ENCODE measurements at places on chromosomes 11 and 22.

DNA sequence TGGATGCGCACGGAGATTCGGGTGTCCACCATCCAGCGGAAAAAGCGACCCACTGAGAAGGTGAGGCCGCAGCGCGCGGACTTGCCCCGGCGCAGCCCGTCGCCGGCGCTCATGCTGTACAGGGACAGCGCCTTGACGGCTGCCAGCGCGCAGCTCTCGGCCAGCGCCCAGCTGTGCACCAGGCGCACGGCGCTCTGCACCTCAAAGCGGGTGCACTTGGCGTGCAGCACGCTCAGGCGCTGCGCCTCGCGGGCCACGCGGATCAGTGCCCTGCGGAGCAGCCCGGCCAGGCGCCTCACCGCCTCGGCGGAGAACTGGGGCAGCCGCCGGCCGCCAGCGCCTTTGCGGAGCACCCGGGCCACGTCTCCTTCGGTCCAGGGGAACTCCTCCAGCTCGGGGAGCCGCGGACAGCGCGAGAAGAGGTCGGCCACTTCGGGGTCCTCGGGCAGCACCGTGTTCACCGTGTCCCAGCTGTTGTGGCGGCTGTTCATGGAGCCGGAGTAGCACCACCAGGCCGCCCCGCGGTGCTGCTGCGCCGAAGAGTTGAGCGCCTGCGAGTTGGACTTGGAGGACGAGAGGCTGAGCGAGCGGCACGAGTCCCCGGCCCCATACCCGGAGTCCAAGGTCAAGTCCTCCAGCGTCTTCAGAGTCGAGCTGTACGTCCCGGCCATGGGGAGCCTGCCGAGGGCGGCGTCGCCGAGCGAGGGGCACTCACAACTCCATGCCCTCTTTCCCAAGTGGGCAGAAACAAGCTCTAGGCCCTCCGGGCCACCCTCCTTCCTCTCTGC is 703 bp downstream of the ABTB2 start:
- DNase-seq: no peak

GRCh38 chr22:24146194-24146616 is 35.1 kb upstream of the SUSD2 start:
- no peak for DNase-seq

- no peak for DNase-seq
These were observed 5.9 kb downstream of the YWHAH start for GRCh38 chr22:31950226-31950625.

DNA sequence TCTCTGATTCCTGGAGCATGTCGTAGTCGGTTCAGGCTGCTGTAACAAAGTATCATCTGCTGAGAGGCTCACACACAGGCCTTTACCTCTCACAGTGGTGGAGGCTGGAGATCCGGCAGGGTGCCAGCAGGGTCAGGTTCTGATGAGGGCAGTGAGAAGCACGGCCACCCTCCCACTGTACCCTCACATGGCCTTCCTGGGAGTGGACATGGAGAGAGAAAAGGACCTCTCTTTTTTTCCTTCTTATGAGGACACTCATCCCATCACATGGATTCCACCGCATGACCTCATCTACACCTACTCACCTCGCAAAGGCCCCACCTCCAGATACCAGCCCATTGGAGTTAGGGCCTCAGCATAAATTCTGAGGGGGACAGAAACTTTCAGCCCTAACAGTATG is 99.5 kb downstream of the BCR start:
- DNase-seq: no peak

GRCh38 chr22:37101311-37102066 is 8.0 kb downstream of the TMPRSS6 start:
- no peak for DNase-seq

GRCh38 chr22:30606455-30607299 is at the start of gene TCN2:
Gene TCN2, plus strand, starts transcription at chr22:30607174. Its CDS starts 158 bp downstream, at chr22:30607332.
- no peak for DNase-seq

DNA sequence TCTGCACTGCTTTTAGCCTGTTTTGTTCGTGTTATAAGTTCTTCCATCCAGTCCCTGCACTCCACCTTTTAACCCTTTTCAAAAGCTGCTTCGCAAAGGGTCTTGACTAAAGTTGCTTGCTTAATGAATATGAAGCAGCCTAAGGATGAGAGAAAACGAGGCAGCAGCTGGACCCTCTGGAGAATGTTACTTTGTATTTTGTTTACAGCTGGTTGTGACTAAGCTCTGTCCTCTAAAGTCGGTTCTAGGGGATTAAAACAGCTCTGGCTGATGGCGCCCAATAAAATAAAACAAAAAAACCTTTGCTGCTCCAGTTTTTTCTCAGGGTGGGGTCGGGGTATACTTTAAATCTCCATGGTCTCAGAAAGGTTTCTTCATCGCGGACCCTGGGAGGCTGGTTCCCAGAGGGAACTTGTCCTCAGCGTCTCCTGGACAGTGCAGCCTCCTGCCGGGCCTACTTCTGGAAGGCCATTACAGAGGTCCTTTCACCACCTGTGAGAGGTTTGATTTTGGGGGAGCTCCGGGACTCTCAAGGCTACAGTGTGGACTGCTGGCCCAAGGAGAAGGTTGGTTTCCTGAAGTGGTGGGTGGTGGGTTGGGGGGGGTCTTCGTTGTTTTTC is 836 bp upstream of the RBM4 start:
- no peak for DNase-seq

- no peak for DNase-seq
These were observed 25.0 kb upstream of the YPEL1 start for GRCh38 chr22:21760640-21761039.

All from NCI-H1436 treated with DMSO at 0.1 percent for 48 hours (cell line).